Left cardiac atrium (tissue), 4 donors: ENCODE measurements at places on chromosomes 12 and 14. TPM values are rescaled to one million over a fixed set of nuclear protein-coding genes. Genes with fewer than 3 reads are reported as not detected.

Gene RFLNA
- total RNA-seq = 0.52 TPM

DNA sequence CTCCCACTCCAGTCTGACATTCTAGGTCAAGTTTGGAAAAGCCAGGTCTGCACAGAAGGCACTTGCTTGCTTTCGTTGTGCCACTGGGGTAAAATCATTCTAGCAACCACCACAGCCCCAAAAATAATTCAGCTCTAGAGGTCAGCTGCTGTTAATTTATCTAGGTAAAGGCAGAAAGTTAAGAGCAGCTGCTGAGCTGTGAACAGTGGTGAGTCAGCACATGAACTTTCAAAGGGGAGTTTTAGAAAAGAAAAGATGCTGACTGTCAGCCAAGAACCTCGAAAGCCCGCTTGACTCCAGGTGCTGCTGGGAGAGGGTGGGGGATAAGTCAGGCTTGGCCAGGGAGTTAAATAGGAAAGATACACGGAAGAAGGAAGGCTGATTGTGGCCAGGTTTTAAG, 12.7 kb downstream of the CCDC197 start:
- no peak for DNase-seq

GRCh38 chr12:27975222-27976136, 2.9 kb upstream of the PTHLH start:
- DNase-seq = peak; percentile 56

Gene LYZ
- 23.1 TPM for total RNA-seq

DNA sequence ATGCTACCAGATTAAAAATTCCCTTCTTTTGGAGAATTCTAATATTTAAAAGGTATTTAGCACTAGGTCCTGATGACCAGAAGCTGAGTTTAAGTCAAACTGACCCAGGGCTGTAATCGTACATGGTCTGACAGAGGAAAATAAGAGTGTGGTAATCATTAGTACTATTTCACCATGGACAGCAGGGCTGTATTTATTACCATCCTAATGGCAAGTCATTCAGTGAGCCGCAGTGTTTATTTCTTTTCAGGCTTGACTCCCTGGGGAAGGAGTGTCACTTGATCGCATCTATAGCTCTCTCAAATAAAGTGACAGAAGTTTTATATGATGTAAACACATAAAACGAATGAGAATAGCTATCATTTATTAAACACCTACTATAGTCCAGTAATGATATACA, 261.8 kb downstream of the BTG1 start:
- DNase-seq = no peak

DNA sequence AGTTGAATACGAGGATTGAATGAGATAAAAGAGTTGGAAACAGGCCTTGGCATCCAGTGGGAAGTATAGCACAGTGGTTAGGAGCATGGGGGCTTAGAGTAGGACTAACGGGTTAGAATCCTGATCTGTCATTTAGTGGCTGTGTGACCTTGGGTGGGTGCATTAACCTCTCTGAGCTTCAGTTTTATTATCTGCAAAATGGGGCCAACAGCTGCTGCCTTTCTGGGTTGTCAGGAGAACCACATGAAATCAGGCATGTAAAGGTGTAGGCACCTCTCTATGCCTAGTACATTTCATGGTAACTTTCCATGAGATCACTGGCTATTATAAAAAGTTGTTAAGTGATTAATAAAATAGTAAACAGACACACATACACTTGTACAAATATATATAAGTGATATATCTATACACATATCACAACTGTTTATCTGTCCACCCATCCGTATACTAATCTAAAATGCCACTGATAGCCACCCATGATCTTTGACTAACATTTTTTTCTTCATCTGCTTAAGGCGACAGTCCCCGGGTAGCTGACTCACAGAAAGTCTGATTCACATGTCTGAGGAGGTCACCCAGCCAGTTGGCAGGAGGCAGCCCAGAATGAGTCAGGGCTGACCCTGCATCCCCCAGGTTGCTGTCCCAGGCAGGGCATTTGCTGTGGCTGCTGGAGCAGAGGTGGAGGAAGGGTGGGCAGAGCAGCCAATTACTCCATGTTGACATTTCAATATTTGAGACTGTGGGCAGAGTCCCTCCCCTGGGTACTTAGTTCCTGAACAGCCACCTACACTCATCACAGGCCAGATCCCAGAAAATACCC, 125.6 kb upstream of the NOS1 start:
- DNase-seq = peak; percentile 60

GRCh38 chr12:107330831-107331431, 237.6 kb upstream of the CRY1 start:
- no peak for DNase-seq

Gene IL31
- not detected for total RNA-seq

GRCh38 chr14:90179809-90180779, 76.3 kb upstream of the PSMC1 start:
- no peak for DNase-seq

Gene ARHGAP9
- 15.2 TPM for total RNA-seq

Gene BICDL1
- total RNA-seq = 12.6 TPM

- no peak for DNase-seq
Observed at GRCh38 chr14:99568567-99569560, 35.1 kb downstream of the CCDC85C start.

Gene NGB
- total RNA-seq = not detected

DNA sequence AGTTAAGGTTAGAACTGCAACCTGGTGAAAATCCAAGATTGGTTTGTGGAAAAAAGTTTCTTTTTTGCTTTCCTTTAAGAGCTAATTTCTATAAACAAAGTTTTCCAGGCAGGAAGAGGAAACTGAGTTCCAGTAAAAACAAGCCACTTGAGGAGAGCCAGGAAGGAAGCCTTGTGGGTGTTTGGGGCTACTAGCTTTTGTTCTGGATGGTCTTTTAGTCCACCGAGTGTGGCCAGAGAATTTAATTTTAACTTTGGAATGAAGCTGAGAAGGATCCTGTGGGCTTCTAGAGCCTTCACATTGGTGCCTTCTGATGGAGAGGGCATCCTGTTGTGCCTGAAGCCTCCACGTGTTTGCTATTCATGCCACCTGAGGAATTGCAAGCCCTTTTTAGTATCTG, 327.9 kb downstream of the C12orf75 start:
- no peak for DNase-seq

GRCh38 chr14:48027115-48027514, 351.7 kb upstream of the MDGA2 start:
- DNase-seq = no peak

- no peak for DNase-seq
Observed at GRCh38 chr14:45041641-45042040, 42.3 kb upstream of the PRPF39 start.

Gene UNC119B
- total RNA-seq = 14.2 TPM

DNA sequence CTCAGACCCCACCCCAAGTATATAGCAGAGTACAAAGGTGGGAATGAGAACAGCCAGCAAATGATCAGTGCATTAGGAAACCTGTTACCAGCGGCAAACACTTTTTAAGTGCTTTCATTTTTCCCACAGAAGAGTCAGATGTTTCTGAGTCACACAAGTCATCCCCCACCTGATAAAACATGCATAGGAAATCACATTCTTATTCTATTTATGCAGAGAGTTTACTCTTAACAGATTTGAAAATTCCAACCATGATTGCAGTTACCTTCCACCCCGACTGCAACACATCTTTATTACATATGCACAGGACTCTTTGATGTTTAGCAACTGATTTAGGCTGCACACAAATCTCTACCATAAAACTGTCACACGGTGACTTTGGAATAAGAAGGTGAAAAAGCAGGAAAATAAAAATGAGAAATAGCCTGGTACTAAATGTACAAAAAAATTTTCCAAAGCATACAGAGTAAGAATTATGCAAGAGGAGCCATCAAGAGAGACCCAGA, 236.4 kb downstream of the PAWR start:
- no peak for DNase-seq

Gene DBX2
- total RNA-seq = 0.50 TPM

- DNase-seq = no peak
Observed at GRCh38 chr14:88933191-88933590, 108.7 kb downstream of the TTC8 start.

Gene CMAS
- total RNA-seq = 42.2 TPM

DNA sequence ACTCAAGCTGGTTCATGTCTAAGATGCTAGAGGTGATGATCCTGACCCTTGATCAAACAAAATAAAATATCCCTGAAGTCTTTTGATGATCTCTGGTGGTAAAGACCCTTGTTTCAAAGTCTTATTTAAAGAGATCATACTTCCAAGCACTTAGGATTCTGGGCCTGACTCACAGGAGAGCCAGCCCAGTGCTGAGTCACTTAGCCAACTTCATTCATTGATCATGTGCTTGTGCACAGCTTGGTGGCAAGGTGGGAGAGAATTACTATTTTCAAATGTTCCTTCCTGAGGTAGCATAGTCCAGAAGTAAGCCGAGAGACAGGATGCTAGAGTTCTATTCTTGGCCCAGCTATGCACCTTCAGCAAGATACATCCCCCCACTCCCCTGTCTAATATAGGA, 40.6 kb downstream of the SCN8A start:
- no peak for DNase-seq

- DNase-seq = no peak
Observed at GRCh38 chr12:13307143-13307816, 110.8 kb downstream of the EMP1 start.

- no peak for DNase-seq
Observed at GRCh38 chr14:94368956-94369355, 19.4 kb downstream of the SERPINA1 start.

DNA sequence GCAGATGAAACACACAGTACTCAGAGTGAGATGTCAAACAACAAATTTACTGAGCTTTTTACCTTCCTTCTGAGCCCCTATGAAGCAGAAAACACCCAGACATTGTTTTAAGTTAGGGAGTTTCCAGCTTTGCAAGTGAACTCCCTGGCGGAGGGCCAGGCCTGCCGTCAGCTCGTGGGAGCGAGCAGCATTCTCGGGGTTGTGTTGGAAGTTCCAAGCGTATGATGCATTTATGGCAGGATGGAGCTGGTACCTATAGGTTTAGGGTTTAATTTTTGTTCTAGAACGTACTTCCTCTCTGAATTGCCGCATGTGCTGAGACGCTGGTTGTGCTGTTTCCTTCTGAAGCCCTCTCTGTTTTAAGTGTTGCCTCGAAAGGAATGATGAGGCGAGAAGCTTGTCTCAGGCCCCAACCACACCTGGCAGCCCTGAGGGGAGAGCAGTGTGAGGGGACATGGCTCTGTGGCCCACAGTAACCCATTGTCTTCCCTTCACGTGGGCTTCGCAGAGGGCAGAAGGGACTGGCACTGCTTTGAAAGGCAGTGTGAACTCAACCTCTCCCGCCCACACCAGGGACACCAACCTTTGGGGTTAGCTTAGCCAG, 76.6 kb downstream of the SSPN start:
- DNase-seq = peak; percentile 91

Gene CACNA1C
- 99.2 TPM for total RNA-seq

DNA sequence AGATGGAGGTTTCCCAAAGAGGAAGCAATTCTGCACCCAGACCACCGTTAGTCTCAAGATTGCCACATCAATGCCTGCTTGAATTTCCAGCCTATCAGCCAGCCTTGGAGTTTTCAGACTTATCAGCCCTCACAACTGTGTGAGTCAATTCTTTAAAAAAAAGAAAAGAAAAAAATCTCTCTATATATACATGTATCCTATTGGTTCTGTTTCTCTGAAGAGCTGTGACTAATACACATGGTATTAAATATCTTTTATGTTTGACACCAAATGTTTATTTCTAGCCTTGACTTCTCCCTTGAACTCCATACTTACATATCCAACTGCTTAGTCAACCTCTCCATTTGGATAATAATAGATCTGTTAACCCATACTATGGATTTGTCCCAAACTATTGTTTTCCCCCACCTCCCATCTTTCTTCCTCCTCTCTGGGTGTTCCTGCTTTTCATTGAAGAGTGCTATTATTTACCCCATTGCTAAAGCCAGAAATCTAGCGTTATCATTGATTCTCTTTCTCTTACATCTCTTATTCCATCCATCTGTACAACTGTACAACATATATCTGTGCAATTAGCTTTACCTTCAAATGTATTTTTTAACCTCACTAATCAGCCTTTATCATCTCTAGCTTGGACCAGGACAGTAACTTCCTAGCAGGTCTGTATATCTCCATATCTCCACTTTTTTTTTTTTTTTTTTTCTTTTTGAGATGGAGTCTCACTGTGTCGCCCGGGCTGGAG, 22.7 kb upstream of the EID3 start:
- no peak for DNase-seq

Gene SERPINA3
- 232 TPM for total RNA-seq

DNA sequence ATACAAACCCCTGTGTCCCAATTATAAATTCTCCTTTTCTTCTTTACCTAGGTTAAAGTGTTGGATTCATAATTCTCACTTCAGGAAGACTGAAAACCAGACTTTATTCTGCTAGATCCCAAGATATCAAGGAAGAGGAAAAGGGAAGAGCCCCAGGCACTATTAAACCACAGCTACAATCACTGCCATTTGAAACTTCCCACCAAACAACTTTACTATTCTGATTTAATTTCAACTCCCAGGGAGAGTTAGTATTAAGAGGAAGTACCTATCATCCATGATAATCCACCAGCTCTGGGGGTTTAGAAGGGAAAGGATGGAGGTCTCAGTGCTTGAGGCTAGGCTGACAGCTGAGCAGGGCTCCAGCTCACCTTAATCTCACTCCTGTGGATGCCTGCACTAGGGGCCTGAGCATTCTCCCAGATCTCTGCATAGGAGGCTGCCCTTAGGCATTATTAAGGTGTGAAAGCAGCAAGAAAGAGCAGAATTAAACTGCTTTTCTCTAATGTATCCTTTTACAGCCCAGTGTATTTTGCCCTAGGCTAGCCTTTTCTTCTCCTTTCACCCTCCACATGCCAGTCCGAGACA, 52.9 kb downstream of the MYF5 start:
- no peak for DNase-seq

DNA sequence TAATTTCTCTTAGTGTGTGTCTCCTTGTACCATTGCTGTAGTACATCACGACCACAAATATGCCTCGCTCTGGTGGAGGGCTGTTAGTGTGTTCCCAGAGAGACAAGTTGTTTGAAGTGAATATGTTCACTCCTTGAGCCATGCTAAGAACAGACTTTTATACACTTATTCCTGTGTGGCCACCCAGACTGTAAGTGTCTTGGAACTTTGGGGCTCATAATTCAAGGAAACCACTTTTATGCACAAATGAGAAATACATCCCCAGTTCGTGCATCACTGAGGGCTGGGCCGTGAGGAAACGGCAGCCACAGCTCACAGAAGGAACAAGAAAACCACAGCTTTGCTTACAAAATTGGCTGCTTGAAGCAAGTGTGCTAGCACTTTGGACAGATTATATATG, 362.2 kb upstream of the DDHD1 start:
- no peak for DNase-seq

DNA sequence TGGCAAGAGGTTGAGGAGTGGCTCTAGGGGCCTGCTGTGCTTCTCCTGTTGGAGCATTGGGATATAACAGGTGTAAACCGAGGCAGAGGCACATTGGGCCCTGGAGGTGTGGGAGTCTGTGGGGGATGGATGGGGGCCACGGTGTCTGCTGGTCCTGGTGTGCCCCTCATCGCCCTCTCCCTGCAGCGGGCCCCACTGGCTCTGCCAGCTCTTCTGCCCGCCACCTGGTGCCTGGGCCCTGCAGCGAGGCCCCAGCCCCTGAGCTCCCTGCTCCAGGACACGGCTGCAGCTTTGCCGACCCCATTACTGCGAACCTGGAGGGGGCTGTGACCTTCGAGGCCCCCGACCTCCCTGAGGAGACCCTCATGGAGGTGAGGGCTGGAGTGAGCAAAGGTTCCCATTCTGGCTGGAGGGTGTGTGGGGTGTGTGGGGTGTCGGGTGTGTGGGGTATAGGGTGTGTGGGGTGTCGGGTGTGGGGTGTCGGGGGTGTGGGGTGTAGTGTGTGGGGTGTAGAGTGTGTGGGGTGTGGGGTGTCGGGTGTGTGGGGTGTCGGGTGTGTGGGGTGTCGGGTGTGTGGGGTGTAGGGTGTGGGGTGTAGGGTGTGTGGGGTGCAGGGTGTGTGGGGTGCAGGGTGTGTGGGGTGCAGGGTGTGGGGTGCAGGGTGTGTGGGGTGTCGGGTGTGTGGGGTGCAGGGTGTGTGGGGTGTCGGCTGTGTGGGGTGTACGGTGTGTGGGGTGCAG, 10.6 kb upstream of the PUS1 start:
- DNase-seq = peak; percentile 18
